ENCODE measurements at places on chromosomes 13 and 19.
A peak's percentile ranks its signal among the peaks of the same experiment; 100 is the strongest.

DNA sequence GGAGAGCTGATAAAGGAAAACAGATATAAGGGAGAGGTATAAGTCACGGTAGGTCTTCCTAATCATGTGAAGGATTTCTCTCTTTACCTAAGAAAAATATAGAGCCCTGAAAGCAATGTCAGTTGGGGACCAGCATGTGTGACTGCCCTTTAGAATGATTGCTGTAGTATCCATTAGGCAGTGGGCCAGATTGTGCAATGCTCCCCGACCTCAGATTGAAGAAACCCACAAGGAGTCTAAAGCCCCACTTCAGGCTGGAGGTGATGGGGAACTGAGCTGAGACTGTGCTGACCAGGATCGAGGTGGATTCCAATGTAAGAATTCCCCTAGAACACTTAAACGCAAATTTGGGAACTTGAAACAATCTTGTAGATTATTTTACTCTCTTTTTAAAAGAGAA is 614.4 kb downstream of the LIG4 start:
- no peak for DNase-seq

DNA sequence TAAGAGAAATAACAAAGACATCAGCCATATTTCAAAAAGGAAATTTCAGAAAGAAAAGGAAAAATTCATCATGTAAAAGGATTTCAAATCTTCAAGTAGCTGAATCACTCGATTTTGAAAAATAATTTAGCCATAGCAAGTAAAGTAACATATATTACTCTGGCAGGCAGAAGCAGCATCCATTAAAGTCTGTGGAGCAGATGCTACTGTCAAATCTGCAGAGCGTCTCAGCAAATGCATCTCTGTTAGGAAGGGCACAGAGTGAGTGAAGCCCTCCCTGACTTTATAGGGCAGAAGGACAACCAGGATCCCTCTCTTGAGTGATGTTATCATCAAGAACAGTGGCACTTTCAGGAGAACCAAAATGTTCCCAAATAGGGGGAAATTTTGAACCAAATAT is 445.5 kb downstream of the EFNB2 start:
- no peak for DNase-seq

GRCh38 chr19:48400018-48400742 is 6.7 kb downstream of the GRIN2D start:
- DNase-seq = peak; percentile 55

DNA sequence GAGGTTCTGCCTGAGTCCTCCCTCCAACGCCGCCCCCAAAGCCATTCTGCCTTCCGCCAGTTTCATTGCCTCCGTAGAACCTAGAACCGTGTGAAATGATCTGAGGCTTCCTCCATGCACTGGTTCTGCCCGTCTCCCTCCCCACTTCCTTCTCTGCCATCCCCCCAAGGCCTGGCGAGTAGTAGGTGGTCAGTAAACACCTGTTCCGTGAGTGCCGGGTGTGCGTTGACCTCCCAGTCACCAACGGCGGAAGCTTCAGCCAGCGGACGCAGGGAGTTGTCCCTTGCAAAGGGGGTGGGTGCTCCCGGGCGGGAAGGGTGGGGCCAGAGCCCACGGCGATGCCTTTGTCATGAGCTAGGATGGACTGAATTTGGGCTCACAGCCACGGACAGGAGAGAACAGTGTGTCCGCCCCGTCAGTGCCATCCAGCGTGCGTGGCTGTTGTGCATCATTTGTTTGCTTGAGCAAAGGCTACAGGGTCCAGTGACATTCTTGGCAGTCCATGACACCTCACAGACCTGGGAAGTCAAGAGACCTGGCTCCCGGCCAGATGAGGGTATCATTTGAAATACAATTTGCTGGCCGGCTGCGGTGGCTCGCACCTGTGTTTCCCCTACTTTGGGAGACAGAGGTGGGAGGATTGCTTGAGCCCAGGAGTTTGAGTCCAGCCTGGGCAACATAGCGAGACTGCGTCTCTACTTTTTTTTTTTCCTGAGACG is 43.1 kb downstream of the NFIC start:
- DNase-seq = no peak

DNA sequence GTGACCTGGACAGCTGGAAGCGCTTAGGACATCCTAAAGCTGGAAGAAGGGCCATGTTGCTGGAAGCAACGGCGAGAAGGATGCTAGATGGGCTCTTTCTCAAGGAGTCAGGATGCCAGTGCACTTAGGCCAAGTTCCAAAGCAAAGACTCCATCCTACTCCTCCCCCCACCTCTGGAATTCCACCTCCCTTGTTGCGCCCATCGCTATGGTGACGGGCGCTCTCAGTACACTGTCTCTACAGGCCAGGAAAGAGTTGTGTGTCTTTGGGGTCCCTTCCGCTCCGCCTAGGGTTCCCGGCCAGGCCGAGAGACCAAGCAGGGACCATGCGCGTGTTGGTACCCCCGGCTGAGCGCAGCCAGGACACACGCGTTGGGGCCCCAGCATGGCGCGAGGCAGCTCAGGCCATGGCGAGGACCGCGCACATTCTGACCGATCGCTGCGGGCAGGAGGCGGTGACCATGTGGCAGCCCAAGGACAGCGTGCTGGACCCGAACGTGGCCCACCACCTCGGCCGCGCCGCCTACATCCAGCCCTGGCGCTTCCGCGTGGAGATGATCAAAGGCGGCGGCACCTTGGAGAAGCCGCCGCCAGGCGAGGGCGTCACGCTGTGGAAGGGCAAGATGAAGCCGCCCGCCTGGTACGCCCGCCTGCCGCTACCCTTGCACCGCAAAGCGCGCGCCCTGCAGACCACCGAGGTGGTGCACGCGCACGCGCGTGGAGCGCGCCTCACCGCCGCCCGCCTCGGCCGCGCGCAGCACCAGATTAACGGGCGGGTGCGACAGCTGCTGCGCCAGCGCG is 31.0 kb upstream of the SLC1A6 start:
- DNase-seq = no peak

- peak; percentile 58 for DNase-seq
Observed at GRCh38 chr13:110593430-110594130, 21.8 kb upstream of the NAXD start.

- no peak for DNase-seq
Observed at GRCh38 chr13:42707586-42707985, 73.8 kb upstream of the FAM216B start.

DNA sequence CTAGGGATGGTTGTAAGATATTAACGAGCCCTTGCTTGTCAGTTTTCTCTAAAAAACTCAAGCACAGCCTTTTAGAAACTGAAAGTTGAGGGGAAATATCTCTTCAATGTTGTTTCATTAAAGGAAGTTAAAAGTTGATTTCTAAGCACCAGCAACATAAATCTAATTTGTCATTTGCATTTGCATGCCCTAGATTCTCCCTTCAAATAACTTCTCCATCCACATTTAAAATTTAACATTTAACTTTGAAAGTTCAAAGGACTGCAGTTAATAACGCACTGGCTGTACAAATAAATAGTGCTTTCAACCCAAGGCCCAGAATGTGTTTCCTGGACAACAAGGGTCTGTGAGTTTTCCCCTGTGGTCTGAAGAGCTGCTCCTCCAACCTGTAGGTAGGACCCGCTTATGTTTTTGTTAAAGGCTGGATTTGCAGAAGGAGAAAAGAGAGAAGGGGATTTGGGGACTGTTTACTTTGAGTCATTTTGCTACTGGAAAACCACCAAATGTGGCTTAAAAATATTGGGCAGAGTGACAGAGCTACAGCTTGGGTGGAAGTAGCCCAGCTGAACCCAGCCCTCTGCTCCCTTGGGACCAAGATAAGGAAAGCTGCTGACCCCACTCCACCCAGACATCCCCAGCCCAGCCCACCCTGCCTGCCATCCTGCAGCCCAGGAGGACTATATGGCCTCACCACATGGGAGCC is 39.8 kb downstream of the TNFRSF19 start:
- no peak for DNase-seq

DNA sequence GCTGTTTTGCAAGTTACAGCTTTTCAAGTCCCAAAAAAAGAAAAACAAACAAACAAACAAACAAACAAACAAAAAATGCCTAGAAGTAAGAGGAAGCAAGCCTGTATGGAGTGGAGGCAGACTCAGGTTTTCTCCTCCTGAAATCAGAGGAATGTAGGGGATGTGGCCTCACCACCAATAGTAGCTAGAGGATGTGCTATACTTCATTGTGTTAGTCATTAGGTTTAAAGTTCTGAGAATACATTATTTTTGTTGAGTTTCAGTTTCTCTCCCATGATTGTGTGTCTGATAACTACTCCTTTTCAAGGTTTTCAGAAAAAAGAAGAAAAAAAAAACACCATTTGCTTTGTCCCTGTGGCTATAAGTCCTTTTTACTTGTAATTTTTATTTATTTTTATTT is 524.5 kb downstream of the GPC6 start:
- no peak for DNase-seq

- no peak for DNase-seq
Observed at GRCh38 chr13:73167028-73167820, 108.4 kb downstream of the KLF5 start.

GRCh38 chr13:77530875-77531274 is 4.6 kb upstream of the SCEL start:
- DNase-seq = no peak

GRCh38 chr13:102122147-102122546 is 279.7 kb downstream of the FGF14 start:
- no peak for DNase-seq

DNA sequence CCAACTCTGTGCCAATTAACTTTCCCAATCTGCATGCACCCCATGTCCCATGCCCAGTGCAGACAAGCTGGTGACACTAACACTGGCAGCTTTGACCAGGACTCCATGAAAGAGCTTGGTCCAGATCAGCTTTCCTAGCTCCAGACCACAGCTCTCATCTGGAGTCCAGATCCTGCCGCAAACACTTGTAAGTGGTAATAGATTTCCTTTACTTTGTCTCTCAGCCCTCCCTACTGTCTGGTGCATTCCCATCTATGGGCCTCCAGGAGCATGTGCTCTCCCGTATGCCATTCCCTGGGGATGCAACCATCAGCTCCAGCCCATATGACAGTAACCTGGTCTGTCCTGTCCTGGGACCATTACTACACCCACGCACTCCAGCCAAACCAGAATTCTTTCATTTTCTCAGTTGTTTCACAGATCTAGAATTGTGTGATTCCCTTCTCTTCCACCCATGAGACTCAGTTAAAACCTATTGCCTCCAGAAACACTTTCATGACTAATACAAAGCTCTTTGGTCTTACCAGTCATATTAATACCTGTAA is 4.9 kb upstream of the STARD13 start:
- no peak for DNase-seq

DNA sequence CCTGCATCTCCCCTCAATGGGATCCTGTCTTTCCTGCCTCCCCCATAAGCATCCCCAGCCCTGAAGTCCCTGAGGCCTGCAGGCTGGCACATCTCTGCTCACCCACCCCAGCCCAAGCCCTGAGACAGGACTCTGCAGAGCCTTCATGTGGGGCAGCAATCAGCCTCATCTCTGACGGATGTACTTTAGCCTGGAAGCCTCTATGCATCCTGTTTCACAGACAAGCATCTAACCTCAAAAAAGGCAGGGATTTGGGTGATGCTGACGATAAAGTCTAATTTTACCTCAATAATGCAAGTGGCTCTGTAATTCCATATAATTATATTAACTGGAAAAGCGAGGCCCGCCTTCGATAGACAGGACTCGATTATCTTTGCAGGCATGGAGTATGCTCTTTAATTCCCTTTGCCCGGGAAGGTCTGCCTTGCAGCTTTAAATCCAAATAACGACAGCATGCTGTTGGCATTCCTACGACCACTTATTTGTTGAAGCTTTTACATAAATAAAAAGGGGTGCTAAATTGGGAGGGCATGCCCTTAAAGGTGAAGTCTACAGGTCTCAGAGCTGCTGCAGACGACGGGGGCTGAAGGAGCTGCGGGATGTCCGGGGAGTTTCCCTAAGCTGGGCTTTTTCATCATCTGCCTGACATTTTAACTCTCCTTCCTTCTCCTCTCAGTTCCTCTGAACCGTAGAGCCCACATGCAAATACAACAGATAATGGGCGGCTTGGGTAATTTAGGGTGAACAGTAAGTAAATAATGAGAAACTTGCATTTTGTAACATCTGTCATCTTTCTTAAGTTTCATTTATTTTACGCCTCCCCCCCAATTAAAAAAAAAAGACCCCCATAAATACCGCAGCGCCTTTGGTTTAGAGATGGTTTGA is 211.5 kb downstream of the URI1 start:
- no peak for DNase-seq

DNA sequence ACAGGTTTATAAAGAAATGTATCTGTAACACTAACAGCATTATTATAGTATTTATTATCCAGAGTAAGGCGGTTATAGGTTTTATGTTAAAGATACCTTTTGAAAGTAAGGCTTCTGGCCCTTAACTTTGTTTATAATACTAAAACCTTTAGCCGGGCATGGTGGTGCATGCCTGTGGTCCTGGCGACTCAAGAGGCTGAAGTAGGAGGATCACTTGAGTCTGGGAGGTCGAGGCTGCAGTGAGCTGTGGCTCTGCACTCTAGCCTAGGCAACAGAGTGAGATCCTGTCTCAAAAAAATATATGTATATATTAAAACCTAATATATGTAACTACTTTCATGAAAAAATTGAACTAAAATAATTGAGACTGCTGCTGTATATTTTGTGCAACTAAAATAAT is 98.7 kb upstream of the KLF5 start:
- no peak for DNase-seq

DNA sequence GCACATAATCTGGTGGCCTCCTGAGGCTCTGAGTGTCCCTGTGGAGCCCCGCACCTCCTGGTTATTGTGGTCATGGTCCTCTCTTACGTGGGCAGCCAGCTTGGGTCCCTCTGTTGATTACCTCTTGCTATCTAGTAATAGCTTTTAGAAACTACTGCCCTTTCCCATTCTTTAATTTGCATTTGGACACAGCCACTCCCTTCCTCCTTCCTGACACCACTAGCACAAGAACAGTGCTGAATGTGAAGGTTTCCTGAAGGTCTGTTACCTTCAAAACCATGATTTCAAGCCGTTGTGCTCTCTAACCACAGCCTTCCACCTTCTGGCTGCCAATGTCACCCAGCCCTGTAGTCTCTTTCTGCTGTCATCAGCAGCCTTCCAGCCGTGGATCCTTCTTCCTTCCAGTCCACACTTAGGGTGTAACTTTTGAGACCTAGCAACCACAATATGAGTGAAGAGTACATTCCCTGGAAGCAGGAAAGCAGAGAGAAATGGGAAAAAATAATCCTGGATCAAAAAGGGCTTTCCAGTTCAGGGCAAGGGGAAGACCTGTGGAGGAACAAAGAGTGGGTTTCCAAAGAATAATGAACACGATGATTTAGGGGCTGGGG is 130.9 kb downstream of the FRY start:
- DNase-seq = no peak

DNA sequence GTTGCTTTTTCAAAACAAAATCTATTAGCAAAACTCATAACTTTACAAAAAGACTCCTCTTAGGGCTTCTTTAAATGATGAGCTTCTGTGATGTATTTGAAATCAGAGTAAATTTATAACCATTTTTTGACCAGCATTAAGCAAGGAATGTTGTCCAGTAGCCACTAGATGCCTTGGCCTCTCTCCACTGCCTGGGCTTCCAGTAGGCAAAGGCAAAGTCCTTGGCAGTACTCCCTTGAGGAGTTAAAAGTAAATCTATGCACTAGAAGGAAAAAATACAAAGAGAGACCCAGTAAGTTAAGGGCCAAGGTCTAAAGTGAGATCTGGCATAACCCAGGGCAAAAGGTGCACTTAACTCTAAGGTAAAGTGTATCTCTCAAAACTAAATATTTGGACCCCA is 9.5 kb downstream of the SERPINE3 start:
- DNase-seq = no peak

GRCh38 chr19:1700733-1701663 is 48.6 kb upstream of the TCF3 start:
- no peak for DNase-seq

- DNase-seq = no peak
Observed at GRCh38 chr13:52447354-52447753, 3.1 kb downstream of the VPS36 start.

- DNase-seq = no peak
Observed at GRCh38 chr13:103815619-103816018, 749.4 kb upstream of the SLC10A2 start.

GRCh38 chr13:69418319-69418718 is 689.3 kb upstream of the ATXN8OS start:
- no peak for DNase-seq
